ENCODE measurements at places on chromosomes 6 and 20.

DNA sequence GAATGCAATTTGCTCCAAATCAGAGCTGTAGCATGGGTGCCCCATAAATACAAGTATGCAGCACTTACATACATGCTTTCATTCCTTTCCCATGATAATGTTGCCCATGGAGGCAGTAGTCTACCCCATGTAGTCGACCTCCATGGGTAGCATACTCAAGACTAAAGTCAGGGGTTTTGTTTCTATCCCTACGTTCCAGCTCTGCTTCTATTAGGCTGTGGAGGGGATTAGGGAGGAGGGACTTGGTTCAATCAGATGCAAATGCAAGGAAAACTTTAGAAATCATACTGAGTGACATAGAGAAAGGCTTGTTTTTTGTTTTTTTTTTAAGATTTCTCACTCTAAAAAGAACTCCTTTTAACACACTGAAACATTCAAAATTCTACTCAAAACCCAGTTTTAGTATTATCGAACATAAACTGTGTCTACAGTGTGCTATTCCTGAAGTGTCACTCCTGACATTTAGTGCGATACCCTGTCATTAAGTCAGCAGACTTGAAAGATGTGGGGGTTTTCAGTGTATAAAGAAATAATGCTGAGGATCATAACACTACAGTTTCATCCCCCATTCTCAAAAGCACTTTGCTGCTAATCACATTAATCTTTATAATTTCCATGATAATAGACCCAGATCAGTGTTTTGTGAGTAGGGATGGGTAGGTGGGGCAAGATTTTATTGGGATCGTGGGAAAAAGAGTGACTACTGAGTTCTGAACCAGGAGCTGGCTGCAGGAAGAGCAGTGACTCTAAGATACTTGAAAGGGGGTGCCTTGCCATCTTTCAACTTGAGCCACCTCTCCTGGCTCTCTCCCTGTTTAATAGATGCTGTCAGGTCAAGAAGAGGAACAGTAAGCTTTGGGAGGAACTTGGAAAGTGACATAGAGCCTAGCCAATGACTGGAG lies 40.4 kb upstream of the SCML4 start:
- DNase-seq = no peak

DNA sequence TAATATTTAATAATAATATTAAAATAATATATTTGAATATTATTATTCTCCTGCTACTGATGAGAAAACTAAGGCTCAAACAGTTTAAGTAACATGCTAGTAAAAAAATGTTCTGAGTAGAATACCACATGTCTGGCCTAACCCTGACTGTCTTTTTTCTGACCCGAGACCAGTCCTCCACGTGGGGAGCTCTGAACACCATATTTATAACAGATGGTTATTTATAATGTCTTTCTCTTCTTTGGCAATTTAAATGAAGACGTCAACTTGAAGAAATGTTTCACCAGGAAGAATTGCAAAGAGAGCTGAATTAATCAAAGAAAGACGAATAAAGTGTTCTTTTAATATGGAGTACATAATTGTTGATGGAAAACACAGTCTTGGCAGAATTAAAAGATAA lies 82.0 kb downstream of the SLC22A3 start:
- no peak for DNase-seq

- DNase-seq = no peak
Measured at GRCh38 chr20:2748551-2749342, 51.7 kb downstream of the CPXM1 start.

DNA sequence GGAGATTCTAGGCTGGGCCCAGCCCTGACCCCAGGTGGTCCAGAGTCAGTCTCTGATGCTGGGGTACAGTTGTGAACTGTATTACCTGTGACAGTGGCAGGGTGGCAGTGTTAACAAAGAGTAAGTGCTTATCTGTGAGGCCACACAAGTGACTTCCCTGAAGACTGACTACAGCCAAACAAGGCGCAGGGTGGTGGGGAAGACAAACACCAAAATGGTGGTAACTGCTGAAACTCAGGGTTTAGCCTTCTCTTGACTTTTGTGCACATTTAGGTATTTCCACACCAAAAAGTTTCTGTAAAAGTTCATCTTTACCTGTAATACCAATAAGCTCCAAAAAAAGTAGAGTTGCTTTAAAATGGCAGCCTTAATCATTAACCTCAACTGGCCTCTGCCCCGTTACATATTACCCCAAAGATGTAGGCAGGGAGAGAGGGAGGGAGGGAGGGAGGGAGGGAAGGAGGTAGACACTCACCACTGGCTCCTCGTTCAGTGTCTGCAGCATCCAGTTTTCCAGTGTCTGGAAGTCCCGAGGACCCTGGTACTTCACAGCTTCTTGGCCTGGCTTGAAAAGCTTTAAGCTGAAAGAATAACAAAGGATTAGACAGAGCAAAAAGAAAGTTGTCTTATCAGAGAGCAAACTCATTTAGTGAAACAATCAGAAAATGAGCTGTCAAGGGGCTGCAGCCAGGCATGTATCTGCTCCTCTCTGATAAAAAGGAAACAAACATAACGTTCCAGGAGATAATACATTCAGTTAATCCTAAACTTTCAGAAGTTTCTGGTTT lies 11.3 kb downstream of the TXNDC5 start:
- DNase-seq = no peak

DNA sequence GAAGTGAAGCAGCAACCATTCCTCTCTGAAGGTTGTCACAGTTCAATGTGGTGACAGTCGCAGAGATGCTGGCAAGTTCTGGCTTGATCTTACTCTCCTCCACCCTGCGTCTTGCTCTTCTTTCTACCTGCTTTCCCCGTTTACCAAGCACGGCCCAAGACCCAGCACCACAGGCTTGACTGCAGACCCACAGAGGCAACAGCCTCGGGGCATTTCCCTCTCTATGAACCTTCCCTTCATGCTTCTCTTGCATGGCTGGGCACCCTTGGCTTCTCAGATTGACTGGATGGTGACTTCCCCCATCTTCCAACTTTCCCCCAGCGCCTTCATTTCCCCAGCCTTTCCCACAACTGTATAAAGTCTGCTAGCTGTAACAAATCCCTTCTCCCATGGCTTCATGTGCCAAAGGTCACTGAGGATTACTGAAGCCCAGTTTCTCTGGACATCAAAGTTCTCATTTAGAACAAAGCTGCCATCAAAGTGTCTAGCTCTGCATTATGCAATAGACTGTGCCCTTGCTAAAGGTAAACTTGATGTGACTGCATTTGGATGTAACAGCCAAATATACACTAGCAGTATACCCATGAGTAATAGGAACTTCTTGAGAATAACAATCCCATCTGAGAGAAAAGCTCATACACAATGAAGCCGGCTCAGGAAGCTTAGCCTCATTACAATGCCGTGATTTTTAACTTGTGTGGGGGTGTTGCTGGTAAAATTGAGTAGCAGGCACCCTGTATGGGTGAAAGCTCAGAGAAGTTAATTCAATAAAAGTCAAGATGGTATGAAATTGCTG lies 723.1 kb upstream of the FLRT3 start:
- DNase-seq = no peak

DNA sequence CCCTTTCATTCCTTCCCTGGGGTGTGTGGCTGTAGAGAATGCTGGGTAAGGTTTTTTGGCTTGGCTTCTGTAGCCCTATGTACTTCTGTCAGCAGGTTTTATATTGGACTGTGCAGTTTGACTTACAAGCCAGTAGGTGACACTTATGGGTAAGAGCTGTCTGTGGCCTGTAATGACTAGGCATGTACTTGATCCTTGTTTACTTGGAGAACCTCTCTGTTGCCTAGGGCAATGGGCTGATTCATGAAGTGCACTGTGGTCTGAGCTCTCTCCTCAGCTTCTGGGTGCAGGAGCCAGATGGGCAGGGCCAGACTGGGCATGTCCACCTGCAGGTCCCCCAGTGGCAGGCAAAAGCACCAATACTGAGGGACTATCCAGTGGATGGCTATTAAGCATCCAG lies 544.6 kb downstream of the ADGRB3 start:
- DNase-seq = peak; percentile 21

GRCh38 chr6:119220452-119220851 lies 129.1 kb downstream of the MAN1A1 start:
- no peak for DNase-seq

- peak; percentile 81 for DNase-seq
Measured at GRCh38 chr6:137958811-137959565, 91.9 kb downstream of the TNFAIP3 start.

DNA sequence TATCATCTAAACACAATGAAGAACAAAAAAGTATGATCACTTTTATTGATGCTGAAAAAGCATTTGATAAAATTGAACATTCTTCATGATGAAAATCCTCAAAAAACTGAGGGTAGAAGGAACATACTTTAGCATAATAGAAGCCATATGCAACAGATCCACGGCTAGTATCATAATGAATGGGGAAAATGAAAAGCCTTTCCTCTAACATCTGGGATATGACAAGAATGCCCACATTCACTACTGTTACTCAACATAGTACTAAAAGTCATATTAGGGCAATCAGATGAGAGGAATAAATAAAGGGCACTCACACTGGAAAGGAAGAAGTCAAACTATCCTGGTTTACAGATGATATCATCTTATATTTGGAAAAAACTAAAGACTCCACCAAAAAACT lies 256.6 kb downstream of the RFPL4B start:
- DNase-seq = no peak

- no peak for DNase-seq
Measured at GRCh38 chr6:109491207-109491938, 8.4 kb upstream of the ZBTB24 start.

- DNase-seq = no peak
Measured at GRCh38 chr6:125831659-125832058, 40.9 kb downstream of the NCOA7 start.

- no peak for DNase-seq
Measured at GRCh38 chr20:37940858-37941257, 37.9 kb downstream of the VSTM2L start.

DNA sequence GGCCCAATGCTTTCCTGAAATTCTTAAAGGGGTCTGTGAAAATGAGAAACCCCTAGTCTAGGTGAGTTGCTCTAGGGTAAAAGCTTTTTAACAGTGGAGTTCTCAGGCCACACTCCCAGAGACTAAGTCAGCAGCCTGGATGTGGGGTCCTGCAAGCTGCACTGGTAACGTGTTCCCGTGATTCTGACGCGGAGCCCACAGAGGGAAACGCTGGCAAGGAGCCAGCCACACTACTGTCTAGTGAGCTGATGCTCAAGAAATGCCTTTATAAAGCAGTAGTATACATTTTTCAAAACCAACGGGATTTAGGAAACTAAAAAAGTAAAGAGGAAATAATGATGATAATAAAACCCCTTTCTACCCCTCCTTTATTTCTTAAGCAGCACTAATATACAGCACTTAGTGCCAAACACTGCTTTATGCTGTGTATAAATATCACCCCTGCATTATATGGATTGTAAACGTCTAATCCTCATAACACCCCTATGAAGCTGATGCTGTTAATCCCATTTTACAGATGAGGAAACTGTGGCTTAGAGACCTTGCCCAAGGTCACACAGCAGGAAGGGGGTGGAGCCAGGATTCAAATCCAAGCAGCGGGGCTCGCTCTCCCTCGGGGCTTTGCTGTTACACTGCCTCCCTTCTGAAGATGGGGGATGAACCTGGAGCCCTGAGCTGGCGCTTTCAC lies 25.0 kb downstream of the KCNK15 start:
- no peak for DNase-seq

DNA sequence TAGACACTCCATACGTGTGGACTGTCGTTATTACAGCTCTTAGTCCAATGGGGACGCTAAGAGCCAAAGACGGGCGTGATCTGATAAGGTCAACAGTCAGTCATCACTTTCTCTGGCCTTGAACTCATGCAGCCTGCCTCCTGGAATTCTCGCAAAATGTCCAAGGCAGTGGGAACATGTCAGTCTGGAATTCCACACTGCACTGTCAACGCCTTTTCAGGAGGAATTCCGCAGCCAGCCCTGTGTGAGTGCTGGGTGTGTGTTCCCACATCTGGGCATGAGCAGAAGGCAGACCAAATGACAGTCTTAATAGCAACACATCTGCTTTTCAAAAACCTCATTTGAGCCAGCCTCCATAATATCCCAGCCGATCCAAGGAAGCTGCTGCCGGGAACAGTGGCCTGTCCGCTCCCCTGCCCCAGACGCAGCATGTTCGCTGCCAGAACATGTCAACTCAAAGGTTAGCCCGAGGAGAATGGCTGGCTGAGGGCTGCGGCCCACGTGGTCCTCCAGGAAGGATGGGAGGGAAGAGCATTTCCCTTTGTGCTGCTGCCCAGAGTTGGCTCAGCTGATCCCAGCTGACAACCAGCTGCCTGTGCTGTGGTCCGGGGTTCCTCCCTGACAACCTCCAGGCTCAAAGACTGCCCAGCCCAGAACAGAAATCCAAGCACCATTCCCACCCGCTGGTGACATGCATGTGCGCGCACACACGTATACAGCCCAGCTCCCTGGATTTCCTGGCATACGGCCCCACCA lies 103.1 kb downstream of the SULF2 start:
- no peak for DNase-seq

DNA sequence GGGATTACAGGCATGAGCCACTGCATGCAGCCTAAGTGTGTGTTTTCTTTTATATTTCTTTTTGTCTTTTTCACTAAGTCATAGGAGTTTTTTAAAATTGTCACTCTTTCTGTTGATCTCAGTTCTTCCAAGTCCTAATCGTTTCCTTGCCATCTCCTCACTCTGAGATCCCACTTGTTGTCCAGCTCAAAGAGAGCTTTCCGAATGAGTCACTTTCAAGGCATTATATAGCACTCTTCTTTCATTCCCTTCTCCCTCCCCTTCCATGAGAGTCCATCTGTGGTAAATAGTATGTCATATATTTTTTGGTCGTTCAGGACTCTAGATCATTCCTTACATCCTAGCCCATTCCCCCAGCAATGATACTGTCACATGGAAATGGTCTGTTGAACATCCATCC lies 4.3 kb downstream of the VAPB start:
- no peak for DNase-seq

GRCh38 chr6:17885889-17886576 lies 101.4 kb downstream of the KIF13A start:
- DNase-seq = no peak

DNA sequence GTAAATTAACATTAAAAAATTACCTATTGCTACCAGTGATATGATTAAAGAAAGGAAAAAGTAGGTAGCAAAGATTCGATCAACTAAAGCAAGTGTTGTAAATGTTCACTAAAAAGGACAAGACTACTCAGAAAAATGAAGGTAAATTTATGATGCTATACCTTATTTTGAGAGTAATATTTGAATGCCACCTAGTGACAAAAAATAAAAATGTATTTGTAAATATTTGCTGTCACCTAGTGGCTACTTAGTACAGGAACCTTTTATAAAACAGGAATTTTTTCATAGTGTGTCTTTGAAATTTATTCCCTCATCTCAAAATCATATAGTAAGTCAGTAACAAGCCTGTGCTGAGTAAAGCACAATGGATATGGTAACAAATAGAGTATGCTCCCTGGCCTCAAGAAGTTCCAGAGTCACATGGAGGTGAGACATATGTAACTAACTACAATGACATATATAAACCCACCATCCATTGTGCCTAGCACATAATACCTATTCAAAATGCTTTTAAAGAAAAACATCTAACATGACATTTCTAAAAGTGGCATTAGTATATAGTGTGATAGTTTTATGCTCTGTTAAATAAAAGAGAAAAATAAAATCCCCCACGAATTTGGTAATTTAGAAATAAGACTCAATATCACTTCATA lies 193.1 kb upstream of the SIM1 start:
- DNase-seq = no peak

- no peak for DNase-seq
Measured at GRCh38 chr6:4672772-4673171, 103.4 kb upstream of the CDYL start.

- no peak for DNase-seq
Measured at GRCh38 chr6:96532399-96532798, 10.8 kb downstream of the UFL1 start.
